ENCODE measurements at places on chromosomes 6 and 20.

DNA sequence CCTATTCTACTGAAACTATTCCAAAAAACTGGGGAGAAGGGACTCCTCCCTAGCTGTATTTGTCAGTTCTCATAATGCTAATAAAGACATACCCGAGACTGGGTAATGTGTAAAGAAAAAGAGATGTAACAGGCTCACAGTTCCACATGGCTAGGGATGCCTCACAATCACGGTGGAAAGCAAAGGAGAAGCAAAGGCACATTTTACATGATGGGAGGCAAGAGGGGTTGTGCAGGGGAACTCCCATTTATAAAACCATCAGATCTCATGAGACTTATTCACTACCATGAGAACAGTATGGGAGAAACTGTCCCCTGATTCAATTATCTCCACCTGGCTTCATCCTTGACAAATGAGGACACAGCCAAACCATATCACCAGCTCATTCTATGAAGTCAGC is 111.2 kb upstream of the RIPOR2 start:
- no peak for DNase-seq

GRCh38 chr6:38714239-38715015 is 684 bp upstream of the DNAH8 start:
- DNase-seq, result no peak

DNA sequence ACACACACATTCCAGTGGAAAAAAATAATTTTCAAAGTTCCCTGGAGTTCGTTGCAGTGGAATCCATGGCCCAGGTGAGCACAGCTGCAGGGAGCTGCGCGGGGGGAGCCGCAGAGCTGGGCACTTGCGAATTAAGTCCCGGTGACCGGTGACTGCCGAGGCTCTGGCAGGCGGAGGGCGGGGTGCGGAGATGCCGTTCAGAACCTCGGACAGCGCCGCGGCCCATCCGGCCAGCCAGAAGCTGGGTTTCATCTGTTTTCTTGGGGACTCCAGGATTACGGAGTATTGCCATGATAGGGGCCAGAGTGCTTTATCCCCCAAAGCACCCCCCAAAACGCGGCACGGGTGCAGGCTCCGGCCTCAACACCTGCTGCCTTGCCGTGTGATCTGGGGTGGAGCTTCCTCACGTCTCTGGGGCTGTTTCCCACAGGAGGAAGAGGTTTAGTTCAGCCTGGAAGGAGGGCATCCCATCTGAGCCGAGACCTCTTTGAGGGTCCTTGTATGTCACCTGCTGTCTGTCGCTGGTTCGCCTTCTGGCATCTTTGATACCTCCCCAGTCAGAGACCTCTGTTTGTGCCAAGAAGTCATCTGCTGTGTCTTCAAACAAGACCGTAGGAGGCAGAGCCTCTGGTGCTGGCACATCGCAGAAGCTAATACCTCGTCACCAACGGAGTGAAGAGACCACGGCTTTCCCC is 99.4 kb downstream of the YTHDF1 start:
- DNase-seq, result no peak

- DNase-seq, result no peak
Observed at GRCh38 chr6:49636713-49637349, at the start of gene RHAG. Gene RHAG (minus strand): TSS chr6:49636839. CDS start chr6:49636812, 27 bp downstream.

- DNase-seq, result peak; percentile 2
Observed at GRCh38 chr6:140441256-140441655, 1066.8 kb upstream of the CITED2 start.

DNA sequence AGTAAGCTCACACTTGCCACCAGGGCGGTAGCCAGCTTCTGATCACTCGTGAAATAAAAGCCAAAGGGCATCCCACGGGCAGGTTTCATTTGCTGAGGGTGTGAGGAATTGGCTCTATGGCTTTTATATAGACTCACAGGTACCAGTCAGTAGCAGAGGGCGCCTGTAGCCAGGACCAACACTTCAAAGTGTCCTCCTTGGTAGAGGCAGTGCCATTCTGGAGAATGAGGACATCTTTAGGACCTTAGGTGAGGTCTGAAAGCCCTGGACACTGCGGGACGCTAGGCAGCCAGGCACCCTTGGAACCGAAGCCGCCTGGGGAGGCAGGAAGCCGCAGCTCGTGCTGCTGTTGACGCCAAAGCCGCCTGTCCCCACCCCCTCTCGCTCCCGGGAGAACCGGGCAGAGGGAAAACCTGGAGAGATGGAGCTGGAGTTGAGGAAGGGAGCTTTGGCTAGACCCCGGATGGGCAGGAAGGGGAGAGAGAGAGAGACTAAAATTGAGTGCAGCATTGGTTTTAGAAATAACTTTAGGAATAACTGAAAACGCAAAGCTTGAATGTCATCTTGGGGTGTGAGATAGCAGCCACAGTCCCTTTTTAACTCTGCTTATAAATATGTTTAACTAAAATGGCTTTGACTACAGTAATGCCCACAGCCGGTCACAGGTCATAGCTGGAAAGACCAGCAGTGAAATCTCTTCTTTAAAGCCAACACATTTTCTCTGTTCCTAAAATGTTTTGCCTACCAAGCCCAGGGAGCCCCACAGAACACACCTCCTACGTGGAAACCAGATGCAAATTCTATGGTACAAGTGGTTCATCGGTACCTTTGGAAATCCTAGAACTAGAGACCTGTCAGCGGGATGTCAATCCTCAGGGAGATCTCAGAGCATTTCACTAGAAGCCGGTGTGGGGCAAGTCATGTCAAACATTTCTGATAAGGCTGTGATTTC is 128.5 kb upstream of the CDYL start:
- no peak for DNase-seq

GRCh38 chr6:73252703-73253102 is 10.3 kb downstream of the KHDC1 start:
- no peak for DNase-seq

- DNase-seq, result no peak
Observed at GRCh38 chr6:37660317-37660716, 37.4 kb downstream of the MDGA1 start.

GRCh38 chr6:97305414-97306066 is 22.5 kb upstream of the MMS22L start:
- DNase-seq, result no peak

DNA sequence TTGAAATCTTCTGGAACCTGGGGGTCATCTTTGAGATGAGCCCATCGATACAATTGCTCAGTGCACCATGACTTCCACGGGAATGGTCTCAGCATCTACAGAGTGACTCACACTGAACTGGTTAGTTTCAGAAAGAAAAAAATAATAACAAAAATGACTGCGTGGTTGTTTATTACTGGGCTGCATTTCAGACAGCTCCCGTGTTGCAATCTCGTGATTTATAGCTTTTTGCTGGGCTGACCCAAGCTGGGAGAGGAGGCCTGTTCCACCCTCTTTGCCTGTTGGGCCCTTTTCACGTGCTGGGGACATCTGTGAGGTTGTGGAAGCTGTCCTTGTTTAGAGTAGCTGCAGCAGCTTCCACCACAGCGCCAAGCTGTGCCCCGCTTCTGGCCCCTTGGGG is 225.5 kb downstream of the BMP7 start:
- no peak for DNase-seq

- no peak for DNase-seq
Observed at GRCh38 chr6:36650848-36651478, 27.6 kb upstream of the CDKN1A start.

DNA sequence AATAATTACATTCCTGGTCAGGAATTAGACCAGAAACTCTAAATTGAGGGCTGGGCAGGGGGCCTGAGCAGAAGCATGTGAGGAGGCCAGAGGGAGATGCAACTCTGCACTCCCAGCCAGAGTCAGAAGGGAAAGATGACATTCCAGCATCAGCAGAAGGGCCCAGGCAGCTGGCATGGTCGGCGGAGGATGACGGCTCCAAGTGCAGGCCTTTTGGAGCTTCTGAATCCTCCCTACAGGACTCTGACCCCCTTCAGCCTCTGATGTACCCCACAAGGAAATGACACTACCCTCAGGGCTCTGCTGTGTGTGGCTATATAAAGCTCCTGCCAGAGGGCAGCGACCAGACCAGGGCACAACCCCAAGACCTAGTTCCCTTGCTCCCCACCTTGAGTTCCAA is 1.9 kb downstream of the LRFN2 start:
- DNase-seq, result no peak

DNA sequence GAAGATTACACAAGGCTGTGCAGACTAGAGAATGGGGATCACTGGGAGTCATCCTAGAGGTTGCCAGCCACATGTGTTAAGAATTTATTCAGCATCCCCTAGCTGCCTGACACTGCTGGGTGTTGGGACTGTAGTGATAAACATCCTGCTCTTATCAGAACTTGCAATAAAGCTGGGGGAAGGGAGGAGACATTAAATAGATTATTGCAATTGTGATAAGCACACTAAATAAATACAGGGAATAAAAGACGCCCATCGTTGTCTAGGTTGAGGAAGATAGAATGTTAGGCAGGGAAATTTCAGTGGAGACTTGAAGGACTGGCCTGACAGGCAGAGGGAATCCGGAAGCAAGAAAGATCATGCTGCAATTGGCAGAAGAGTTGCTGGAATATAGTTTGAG is 33.2 kb upstream of the TRAM2 start:
- no peak for DNase-seq

DNA sequence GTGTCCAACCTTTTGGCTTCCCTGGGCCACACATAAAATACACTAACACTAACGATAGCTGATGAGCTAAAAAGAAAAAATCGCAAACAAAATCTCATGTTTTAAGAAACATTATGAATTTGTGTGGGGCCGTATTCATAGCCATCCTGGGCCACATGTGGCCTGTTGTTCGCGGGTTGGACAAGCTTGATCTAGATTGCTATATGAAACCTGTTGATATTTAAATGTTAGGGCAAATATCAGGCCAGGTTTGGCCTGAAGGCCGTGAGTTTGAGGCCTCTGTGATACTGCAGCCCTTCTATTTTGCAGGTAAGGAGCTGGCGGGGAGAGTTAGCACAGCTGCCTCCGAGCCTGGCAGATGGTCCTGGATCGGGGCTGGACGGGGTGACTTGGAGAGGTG is 99.0 kb downstream of the CEBPB start:
- no peak for DNase-seq

DNA sequence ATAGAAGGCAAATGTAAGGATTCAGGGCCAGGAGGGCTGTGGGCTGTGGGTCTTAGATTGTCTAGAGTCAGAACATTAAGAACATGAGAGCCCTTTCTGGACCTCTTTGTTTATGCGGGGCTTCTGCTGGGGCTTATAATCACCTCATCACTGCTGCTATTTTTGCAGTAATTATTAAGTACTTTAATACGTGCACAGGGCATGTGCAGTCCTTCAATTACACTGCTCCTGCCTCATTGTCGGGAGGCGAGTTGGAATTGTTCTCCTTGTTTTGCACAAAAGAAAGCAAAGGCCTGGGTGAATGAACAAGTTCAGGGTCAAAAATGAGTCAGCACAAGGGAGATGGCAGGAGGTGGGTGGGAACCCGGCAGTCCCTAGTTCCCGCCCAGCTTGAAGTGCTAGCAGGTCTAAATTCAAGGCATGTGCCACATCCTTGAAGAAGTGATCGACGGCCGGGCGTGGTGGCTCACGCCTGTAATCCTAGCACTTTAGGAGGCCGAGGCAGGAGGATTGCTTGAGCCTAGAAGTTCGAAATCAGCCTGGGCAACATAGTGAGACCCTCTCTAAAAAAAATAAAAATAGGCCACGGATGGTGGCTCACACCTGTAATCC is 34.4 kb upstream of the PTPN1 start:
- DNase-seq, result no peak

DNA sequence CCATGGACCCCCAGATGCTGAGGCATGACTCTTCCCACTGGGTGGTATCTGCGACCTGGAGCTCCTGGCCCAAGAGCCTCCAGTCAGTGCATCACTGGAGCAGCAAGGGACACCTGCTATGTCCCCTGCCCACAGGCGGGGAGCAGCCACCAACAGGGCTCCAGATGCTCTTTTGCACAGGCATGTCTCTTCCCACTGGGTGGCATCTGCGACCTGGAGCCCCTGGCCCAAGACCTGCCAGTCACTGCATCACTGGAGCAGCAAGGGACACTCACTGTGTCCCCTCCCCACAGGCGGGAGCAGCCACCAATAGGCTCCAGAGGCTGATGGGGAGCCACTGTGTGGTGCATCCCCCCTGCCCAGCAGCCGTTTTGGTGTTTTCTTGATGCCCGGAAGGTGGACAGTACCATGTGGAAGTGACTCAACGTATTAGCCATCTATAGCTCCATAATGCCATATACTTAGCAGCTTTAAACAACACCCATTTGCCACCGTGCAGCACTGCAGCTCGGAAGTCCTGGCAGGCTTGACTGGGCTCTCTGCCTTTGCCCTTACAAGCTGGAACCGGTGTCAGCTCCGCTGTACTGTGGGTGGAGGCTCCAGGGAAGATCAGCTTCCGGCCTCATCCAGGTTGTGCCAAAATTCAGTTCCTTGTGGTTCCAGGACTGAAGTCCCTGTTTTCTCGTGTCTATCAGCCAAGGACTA is 124.9 kb upstream of the CST7 start:
- DNase-seq, result no peak

- no peak for DNase-seq
Observed at GRCh38 chr6:96743496-96743895, 93.8 kb downstream of the GPR63 start.

GRCh38 chr6:1770435-1770843 is 160.7 kb downstream of the FOXC1 start:
- DNase-seq, result no peak

- DNase-seq, result peak; percentile 65
Observed at GRCh38 chr20:22562620-22563019, 21.8 kb downstream of the FOXA2 start.

DNA sequence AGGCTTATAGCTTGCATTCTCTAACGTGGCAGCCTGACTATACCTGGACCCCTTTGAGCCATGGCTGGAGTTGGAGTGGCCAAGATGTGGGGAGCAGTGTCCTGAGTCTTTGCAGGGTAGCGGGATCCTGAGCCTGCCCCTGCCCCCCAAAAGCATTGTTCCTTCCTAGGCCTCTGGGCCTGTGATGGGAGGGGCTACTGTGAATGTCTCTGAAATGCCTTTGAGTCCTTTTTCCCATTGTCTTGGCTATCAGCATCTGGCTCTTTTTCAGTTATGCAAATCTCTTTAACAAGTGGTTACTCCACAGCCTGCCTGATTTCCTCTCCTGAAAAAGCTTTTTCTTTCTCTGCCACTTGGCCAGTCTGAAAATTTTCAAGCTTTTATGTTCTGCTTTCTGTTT is 17.0 kb upstream of the PRL start:
- DNase-seq, result no peak

- peak; percentile 40 for DNase-seq
Observed at GRCh38 chr20:36214684-36215256, 21.5 kb upstream of the AAR2 start.

GRCh38 chr6:36289281-36289878 is 19.5 kb downstream of the PNPLA1 start:
- DNase-seq, result peak; percentile 35

DNA sequence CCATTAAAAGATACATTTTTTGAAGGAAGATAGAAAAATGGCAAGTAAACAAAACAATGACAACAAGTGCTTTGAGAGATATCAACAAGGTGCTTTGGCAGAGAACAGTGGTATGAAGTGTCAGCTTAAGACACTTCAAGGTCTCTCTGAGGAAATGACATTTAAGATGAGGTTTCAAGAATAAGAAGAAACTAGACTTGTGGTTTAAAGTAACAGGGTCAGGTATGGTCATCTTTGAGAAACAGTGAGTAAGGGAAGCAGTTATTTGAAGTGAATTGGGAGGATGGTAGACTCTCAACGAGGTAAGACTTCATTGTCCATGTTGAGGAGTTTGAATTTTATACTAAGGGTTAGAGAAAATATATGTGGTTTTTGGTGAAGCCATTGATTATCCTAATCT is 77.8 kb downstream of the SYCP2L start:
- no peak for DNase-seq

GRCh38 chr20:18650224-18650623 is 62.4 kb downstream of the DTD1 start:
- peak; percentile 36 for DNase-seq

Measured in NCI-H2081 (cell line).